ENCODE measurements at places on chromosomes 6 and 20.

GRCh38 chr6:11766589-11767450, 11.8 kb downstream of the ADTRP start:
- DNase-seq = no peak

DNA sequence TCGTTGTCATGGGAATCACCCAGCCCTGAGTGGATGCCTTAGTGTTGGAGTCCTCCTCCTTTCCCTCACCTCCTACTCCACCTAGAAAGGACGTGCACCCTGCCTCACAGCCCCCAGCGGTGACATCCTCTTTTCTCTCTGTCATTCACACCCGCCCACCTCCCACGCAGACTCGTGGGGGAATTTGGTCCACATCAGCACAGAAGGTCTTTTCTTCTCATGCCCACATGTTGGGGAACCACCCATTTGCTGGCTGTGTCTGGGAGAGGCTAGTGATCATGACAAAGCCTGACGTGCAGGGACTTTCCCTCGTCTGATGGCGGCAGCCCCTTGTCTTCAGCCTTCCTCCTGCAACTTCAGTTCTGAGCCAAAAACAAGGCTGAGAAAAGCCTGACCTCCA, 96.0 kb upstream of the CNKSR3 start:
- DNase-seq = peak; percentile 34

DNA sequence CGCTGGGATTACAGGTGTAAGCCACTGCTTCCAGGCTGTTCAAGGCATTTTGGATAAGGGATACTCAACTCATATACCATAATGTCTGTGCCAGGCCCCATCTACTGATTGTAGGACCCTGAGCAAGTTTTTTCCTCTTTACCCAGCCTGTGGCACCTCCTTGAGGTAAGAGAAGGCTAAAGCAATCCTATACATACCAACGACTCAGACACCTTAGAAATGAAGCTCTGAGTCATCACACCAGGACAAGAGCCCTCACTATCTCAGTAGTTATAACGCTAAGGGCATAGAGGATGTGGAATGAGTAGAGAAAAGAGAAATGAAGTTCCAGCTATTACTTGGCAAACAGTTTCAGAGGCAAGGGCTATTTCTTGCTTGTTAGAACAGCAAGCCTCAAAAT, 16.9 kb downstream of the NDRG3 start:
- DNase-seq = no peak

DNA sequence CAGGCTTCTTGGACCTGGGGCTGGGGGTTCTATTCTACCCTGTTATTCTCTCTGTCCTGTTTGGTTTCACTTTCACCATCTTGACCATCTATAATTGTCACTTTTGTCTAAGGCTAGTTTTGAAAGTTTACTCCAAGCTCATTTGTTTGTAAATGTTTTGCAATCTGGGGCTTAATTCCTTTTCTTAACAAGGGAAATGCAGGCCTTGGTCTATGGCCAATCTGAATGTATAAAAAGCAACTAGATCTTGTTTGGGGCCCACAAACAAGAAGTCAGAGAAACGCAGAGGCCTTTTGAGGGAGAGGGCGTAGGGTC, 86.3 kb upstream of the PREP start:
- DNase-seq = no peak

DNA sequence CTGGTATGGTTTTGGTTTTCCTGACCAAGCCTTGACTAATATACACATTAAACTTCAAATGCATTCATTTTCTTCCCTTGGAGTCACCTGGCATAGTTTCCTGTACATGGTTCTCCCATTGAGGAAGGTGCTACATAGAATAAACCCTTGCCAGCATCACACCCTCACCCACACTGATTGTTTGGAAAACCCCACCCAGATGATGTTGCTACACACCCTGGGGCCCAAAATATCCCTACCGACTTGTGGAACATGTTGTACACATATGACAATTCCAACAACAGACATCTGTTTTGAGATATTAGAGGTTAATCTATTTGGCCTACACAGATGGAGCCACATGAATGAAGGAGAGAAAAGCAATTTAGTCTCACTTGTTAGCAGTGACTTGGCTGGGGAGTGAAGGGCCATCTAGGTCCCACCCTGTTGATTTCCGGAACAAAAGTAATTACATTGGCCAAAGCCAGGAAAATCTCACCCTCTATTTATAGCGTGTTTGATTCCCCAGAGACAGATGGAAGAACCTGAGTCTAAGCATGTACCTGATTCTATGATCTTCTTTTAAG, 606.0 kb upstream of the BTBD3 start:
- DNase-seq = no peak

DNA sequence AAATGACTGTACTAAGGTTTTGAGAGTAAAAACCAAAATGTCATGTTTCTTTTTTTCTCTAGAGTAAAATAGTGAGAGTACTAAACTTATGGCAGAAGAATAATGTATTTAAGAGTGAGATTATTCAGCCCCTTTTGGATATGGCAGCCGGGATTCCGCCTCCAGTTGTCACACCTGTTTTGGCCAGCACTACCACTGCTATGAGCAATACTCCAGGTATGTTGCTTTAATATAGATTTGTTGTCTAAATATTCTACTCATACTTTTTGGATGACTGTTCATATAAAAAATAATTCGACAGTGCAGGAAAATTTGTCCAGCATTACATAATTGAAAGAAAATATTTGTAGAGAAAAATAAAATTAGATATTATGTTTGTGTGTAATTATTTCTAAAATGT, 59.5 kb downstream of the SCAF8 start:
- no peak for DNase-seq

DNA sequence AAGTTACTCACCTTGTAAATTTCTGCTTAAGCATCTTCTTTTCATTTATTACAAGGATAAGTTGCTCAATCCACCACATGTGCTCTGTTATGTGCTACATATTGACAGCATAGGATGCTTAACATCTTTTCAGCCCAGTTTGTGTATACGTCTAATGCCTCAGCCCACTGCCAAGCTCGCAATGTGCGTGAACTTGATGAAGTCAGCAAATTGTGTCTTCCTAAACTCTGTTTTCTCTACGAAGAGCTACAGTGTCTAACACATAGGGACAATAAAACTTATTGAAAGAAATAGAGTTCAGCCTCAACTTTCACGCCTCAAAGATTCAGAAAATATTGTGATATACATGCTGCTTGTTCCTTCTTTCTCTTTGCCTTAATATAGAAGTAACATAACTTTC, 500.0 kb downstream of the TFAP2B start:
- no peak for DNase-seq

DNA sequence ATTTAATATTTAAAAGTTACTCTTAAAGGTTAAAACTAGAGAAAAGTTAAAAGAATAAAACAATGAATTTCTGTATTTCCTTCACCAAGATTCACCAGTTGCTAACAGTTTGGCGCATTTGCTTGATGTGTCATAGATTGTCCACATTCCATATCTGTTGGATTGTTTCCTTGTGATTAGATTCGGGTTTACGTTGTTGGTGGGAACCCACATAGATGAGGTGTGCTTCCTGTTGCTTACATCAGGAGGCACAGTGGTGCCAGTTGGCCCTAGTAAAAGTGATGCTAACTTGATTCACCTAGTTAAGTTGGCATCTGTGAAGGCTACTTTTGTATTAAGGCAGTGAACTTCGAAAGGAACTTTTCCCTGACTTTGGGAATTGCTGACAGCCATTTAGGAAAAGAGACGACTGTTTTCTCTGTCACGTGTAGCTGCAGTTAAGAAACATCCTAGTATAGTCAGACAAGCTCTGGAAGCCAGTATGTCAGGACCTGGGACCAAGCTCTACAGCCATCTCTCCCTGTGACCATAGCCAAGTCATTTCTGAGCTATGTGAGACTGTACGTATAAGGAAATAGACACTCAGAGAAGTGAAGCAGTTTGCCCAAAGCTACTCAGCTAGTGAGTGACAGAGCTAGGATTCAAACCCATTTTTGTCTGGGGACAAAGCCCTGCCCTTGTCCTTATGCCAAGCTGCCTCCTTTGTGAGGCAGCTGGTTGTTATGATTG, 49.0 kb downstream of the PPARD start:
- no peak for DNase-seq

- DNase-seq = no peak
Observed at GRCh38 chr20:37311710-37312355, 22.4 kb downstream of the MANBAL start.

GRCh38 chr6:1187293-1188131, 124.4 kb upstream of the FOXQ1 start:
- no peak for DNase-seq

GRCh38 chr6:117352466-117353081, 73.2 kb downstream of the ROS1 start:
- DNase-seq = no peak

DNA sequence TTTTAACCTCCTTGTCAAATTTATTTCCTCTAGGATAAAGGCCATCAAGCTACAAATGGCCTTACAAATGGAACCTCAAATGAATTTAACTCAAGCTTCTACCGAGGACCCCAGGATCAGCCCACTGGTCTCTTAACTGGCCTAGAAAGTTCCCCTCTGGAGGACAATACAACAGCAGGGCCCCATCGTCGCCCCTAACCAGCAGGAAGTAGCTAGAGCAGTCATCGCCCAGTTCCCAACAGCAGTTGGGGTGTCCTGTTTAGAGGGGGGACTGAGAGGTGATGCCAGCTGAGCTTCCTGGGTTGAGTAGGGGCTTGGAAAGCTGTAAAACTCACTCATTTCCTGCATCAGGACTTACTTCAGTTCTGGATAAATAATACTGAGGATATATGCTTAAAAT, 25.6 kb downstream of the CEP85L start:
- no peak for DNase-seq

GRCh38 chr6:95439741-95440140, 137.6 kb upstream of the MANEA start:
- no peak for DNase-seq

GRCh38 chr6:85403331-85404015, 46.4 kb upstream of the NT5E start:
- no peak for DNase-seq

DNA sequence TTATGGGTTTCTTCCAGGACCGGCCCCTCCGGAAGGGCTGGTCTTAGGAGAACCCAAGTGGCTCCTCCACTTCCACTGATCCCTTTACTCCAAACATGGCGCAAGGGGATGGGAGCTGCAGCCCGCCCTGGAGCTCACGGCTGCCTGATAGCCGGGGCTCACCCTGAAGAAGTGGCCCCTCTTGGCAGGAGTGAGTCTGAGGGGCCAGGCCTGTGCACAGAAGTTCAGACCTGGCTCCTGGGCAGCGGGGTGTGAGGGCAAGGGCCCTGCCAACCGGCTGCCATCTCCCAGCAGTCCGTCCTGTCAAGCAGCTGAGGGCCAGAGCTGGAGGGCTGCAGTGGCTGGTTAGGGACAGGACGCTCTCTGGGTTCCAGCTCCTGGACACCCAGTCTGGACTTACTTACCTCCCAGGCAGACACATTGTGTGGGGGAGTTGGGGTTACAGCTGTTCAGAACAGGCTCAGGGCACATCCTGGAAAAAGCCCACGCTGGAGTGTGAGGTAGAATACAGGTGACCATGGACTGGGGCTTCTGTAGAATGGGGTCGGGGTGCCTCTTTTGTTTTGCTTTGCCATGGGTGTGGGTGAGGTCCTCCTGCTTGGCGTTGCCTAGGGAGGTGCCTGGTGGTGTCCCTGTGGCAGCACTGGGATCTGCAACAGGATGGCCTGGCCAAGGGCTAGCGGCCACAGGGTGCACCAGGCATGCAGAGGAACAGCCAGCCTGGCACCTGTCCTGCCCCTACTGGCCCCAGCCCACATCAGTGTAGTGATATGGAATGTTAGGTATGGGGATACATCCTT, 88.4 kb downstream of the ASXL1 start:
- DNase-seq = no peak

- no peak for DNase-seq
Observed at GRCh38 chr6:100620085-100620840, 155.5 kb upstream of the SIM1 start.

DNA sequence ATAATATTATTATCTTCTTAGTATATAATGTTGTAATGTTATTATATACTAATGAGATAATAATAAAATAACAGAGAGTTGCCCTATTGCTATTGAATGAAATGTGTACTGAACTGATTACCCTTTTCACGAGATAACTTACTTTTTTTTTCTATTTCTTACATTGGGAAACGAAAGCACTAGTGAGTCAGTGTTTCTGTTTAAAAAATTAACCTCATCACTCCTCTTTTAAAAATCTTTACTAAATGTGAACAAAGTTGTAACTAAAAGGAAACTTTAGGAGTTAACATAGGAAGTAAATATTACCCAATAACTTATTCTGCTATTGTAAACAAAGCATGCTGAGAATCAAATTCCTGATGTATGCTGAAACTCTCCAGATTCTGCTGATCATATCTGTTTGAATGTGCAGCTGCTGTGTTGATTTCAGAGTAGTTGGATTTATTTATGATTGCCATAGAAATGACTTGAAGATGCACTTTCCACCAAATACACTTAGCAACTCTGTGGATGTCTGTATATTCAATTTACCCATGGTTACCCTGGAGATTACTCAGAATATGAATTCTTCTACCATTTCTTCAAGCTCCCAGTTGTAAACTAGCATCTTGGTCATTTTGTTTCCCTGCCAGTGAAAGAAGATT, 523.4 kb downstream of the TENT5A start:
- no peak for DNase-seq

DNA sequence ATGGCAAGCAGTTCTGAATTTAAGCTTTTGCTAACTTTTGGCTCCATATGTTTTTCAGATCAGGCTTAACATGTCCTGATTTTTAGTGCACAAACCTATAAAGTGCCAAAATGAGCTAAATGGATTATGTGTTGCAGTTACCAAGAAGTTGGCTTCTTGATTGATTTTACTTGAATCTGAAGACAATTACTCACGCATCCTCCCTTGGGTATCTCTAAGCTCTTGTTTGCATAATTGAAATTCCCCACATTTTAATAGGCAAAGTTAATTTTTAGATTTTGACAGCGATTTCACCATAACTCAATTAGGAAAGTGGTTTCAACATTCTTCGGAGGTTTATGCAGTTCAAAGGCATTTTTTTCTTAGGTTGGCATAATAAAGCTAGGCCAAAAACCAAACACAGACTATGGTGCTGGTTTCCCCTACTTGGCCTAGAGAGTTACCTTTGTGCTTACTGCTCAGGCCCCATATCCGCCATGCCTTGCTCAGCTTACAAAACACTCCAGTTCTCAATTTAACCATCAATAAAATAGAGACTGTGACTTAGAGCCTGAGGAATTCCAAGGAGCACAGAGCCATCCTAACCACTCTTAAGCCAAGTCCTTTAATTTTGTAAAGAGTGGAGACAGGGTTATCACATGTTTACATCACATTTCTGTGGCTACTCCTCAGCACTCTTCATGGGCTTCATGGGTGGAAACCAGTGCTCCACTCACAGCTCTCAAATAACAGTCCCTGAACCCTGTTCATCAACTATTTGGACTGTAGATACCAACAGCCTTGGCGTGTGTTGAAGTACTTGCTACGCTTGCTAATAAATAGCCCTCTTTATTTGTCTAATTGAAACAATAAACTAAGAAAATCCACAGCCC, 32.1 kb downstream of the LAMA4 start:
- DNase-seq = no peak

Measured in stimulated activated CD8-positive, alpha-beta memory T cell treated with anti-CD3 and anti-CD28 coated beads, Interleukin-4, amount 100 ng/mL, for 4 hours (primary cell).